ENCODE measurements at places on chromosomes 4 and X.

- DNase-seq: peak; percentile 50
These were observed 45.4 kb downstream of the BMPR1B start for GRCh38 chr4:94803181-94803580.

DNA sequence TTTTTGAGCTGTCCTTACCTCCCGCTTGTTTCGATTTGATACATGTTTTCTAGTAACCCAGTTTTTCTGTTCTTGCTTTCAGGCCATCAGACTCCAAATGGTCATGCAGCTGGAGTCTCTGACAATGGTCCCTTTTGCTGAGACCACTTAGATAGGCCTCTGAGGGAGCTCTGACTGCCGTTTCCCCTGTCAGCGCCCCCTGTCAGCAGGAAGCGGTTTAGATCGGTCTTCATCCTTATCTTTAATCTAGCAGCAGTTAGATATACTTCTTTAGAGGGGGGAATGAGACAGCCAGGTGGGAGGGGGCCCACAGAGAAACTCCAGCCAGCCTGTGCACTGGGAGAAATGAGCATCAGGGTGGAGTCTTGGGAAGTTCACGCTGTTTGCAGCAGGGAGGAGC lies 457.9 kb downstream of the GPAT3 start:
- DNase-seq: no peak

GRCh38 chr4:100486496-100486895 lies 31.3 kb downstream of the EMCN start:
- DNase-seq: no peak

GRCh38 chr4:121712001-121712651 lies 15.3 kb upstream of the ANXA5 start:
- DNase-seq: no peak

DNA sequence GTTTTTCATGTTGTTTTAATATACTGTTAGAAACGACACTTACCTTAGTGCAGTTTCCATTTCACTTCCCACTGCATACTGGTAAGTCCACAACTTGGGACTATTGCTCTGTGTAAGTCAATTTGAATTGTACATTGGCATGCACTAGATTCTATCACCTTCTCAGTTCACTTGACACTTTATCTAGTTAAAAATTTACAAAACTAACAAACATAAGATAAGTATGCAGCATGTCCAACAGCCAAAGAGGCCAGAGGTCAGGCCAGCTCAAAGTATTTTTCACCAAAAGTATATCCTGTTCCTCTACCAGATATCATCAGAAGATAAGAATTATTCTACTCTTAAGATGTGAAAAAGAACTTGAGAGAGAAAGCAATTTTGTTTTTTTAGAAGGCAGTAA lies 75.9 kb downstream of the QRFPR start:
- no peak for DNase-seq

- DNase-seq: no peak
These were observed 10.1 kb upstream of the CXCL8 start for GRCh38 chr4:73730292-73730691.

DNA sequence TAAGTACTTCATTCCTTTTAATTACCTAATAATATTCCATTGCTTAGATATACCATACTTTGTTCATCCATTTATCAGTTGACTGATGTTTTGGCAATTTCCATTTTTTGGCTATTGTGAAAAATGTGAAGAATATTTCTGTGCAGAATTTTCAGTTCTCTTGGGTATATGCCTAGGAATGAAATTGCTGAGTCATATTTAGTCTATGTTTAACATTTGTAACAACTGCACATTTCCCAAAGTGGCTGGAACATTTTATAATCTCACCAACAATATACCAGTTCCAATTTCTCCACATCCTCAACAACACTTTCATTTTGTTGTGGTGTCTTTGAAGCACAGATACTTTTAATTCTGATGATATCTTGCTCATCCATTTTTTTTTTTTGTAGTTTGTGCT lies 215.5 kb downstream of the PDGFC start:
- DNase-seq: no peak

DNA sequence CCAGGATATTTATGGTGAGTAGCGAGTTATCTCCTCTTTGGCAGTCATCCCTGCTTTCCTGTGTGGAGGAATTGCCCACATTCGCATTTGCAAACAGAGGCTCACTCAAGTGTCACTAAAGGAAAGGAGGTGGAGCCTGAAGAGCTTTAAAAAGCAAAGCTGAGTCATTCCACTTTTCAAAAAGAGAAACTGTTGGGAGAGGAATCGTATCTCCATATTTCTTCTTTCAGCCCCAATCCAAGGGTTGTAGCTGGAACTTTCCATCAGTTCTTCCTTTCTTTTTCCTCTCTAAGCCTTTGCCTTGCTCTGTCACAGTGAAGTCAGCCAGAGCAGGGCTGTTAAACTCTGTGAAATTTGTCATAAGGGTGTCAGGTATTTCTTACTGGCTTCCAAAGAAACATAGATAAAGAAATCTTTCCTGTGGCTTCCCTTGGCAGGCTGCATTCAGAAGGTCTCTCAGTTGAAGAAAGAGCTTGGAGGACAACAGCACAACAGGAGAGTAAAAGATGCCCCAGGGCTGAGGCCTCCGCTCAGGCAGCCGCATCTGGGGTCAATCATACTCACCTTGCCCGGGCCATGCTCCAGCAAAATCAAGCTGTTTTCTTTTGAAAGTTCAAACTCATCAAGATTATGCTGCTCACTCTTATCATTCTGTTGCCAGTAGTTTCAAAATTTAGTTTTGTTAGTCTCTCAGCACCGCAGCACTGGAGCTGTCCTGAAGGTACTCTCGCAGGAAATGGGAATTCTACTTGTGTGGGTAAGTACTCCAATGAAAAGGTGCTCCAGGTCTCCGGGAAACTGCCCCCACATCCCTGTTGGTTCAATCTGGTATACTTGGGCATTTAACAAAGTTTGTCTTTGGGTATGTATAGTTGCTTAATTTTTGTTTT lies at the start of gene EGF:
Gene EGF, plus strand, starts transcription at position 178 of the 890 bp plus-strand sequence. Its CDS starts 453 bp downstream, at position 631.
- DNase-seq: peak; percentile 64

- no peak for DNase-seq
These were observed 1848.5 kb upstream of the TENM3 start for GRCh38 chr4:180394730-180395129.

GRCh38 chr4:153384160-153384559 lies 39.7 kb downstream of the MND1 start:
- no peak for DNase-seq

GRCh38 chr4:115790812-115791211 lies 677.4 kb upstream of the NDST4 start:
- no peak for DNase-seq

GRCh38 chr4:6047130-6047673 lies 29.0 kb upstream of the C4orf50 start:
- no peak for DNase-seq

All from NCI-H226 (cell line).